ENCODE measurements at places on chromosomes 3 and 15.

- DNase-seq: no peak
Measured at GRCh38 chr3:189121092-189121491, 50.7 kb upstream of the TPRG1 start.

DNA sequence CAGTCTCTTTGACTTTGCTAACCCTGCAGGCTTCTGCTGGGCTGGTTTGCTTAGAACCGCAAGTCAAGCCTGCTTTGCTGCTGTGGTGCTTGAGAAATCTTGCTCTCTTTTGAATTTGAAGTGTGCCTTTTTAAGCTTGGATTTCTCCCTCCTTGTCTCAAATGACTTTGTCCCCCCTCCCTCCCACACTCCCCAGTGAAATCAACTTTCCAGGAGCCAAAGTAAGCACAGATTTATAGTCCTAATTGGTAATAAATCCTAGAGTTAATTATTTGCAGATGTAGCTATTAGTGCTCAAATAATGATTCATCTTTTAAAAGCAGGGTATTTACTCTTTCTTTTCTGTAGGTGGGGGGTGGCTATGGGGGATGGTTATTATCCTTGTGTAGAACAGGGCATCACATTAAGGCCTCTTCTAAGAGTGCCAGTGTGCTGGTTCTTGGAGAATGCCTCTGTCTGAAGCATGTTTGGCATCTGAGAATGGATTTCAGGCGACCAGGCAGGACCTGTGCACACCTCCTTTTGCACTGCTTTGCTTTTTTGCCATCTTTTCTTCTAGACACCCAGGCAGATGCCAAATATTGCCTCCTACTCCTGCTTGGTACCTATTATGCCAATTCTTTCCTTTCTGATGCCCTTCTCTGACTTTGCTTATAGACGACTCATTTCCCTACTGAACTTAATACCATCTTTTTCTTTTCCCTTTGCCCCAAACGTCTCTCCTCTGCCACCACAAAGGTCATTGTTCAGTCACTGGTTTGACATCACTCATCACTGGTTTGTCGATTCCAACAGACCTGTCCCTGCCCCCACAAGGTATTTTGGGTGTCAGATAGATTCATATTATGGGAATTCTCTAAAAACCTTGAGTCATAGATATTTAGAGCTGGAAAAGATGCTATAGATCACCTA is 50.7 kb downstream of the CLDN11 start:
- no peak for DNase-seq

- no peak for DNase-seq
Measured at GRCh38 chr3:180835501-180835900, 77.0 kb upstream of the FXR1 start.

DNA sequence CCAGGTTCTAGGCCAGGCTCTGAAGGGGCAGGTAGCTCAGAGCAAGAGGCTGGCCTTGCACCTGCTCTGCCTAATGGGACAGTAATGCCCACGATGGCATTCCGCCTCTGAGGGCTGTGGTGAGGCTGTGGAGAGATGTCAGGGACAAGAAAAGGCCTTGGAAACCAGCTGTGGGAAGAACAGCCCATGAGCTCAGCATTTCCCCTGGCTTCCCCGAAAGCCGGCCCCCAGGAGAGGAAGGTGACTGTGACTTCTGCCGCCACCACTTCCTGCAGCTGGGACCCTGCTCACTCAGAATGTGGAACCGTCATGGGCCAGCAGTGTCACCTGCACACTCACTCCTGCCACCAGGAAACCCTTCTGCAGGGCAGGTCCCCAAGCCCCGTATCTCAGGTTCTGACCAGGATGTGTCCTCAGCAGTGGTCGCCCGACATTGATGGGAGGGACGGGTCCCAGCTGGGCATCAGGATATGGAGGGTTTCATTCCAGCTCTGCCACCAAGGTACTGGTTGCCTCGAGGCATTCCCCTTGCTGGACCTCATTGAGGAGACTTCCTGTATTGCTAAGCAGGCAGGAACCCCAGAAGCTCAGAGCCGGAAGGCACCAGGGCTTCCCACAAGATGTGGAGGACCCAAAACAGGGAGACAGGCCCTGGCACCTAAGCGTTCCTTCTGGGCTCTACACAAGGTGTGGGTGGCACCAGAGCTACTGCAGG is 30.7 kb downstream of the SEMA7A start:
- no peak for DNase-seq

GRCh38 chr3:170982733-170983132 is 43.8 kb downstream of the SLC2A2 start:
- DNase-seq: no peak

DNA sequence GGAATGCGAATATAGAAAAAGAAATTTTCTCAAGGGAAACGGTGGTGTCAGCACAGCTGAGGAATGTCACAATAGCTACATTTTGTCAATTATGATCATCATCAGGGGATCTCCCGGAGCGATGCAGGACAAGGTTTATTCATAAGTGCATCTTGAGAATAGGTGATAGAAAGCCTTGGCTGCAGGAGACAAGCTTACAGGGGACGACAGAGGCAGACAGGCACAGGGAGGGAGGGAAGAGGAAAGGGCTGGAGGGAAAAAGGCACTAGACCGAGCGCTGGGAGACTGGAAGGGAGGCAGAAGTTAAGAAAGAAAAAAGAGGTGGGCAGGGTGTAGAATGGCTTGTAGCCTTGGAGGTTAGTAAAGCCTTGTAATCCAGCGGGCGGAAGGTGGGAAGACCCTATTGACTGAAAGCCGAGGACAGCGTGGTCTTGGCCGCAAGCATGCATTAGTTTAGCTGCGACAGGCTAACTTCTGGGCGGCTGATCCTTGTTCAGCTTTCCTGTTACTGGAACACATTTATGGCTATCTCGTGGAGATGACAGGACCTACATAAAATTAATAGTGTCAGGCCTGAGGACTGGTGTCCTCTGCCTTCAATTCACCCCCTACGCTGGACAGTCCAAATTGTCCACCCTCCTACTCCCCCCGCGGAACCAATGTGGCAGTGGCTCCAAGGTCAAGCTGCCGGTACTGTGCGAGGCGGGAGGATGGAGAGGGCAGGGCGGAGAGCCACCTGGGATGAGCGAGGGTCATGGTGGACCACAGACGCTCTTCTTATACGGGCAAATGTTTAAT is 1.4 kb upstream of the NECTIN3 start:
- DNase-seq: no peak

DNA sequence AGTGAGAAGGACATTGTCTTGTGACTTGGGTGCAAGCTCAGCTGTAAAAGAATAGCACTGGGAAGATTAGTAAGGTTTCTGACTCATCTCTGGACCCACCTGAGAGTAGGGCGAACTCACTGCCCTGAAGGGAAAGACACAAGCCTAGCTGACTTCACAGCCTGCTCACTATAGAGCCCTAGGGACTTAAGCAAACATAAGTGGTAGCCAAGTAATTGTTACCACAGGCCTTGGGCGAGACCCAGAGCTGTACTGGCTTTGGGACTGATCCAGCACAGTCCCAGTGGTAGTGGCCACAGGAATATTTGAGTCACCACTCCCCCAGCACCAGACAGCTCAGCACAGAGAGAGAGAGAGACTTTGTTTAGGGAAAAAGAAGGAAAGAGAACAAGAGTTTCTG is 429.9 kb downstream of the TBL1XR1 start:
- no peak for DNase-seq

DNA sequence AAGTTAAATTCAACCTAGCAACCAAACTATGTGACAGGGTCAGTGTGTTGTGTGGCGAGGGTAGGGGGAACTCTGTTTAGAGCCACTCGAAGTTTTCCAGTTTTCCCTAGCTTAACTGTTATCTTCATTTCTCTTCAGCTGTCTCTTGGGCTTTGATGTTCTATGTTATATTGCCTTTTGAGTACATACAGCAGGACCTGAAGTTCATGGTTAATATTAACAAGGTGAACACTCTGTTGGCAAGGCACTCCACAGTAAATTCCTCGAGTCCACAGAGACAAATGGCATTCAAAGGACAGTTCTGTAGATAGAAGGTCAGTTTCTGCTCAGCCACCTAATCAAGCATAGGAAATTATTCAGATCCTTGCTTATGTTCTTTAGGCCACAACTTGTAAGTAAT is 147.9 kb upstream of the DPH6 start:
- no peak for DNase-seq

DNA sequence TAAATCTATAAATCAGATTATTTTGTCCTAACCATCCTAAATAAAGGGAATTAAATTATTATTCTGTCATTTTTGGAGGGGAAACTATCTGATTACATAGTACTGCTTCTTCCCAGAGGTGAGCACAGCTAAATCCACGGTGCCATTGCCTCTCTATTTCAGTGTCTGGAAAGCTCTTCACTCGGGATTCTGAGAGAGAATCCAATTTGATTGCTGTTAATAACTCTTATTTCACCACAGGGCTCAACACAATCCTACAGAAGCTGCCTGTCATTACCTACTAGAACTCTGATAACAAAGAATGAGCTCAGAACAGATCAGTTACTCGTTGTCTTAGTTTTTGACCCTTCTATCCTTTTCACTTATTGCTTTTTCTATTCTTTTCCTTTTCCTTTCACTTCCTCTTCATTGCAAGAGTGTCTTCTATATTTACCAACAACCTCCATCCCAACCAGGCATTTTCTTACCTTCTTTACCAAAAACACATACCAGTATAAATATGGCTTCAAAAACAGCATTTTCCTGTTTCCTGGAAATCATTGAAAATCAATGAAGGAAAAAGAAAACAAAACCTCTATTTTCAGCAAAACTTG is 30.4 kb downstream of the OXNAD1 start:
- DNase-seq: no peak

- DNase-seq: no peak
Measured at GRCh38 chr3:71784914-71785531, at the start of gene PROK2. Gene PROK2, minus strand, starts transcription at chr3:71785148. Its CDS starts 96 bp downstream, at chr3:71785052.

- no peak for DNase-seq
Measured at GRCh38 chr3:9295007-9295406, 45.6 kb upstream of the SRGAP3 start.

GRCh38 chr15:78540871-78541743 is 863 bp downstream of the PSMA4 start:
- no peak for DNase-seq

- DNase-seq: no peak
Measured at GRCh38 chr3:108598375-108598774, 8.9 kb downstream of the DZIP3 start.

- DNase-seq: no peak
Measured at GRCh38 chr3:71921036-71921435, 136.1 kb upstream of the PROK2 start.

DNA sequence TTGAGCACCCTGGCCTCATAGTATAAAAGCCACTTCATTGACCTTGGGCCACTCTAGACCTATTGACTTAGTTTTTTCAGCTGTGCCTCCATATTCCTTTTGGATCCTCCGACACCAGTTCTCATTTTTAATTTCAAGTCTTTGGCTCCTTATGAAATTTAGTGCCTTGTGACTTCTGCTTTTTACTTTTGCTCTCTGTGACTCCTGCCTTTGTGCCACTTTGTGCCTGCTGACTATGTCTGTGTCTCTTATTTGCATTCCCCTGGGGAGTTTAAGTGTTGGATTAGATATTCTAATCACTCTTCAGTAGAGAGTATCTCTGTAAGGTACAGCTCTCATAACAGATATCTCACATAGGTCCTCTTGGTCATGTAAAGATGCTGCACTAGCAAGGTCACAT is 39.6 kb upstream of the GPR149 start:
- DNase-seq: no peak

GRCh38 chr3:154274348-154274747 is 49.9 kb downstream of the DHX36 start:
- DNase-seq: no peak

DNA sequence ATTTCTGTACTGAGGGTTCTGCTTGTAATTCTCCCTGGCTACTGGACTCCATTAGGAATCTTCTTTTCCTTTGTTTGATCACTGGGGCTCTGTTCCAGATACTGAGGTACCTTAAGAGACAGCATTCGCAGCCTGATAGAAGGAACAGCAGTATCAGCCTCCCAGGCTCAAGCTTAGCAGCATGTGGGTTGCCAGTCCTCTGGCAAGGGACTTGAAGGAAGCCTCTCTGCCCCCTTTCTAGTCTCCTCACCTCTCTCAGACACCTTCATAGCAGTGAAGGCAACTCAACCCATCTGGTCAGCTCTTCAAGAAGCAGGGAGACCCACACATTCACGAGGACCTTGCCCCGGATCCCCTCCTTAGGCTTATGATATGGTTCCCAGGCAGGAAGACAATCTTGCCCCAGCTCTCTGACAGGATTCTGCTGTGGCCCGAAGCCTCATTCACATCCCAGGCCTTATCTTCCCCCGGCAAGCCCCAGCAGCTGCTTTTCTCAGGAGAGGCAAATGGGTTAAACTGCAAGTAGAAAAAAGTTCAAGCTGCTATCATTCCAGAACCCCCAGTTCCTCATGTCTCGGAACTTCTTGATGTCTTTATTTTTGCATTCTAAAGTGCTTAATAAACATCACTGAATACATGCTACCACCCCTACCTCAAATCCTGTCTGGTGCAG is 153.1 kb downstream of the LIPC start:
- DNase-seq: no peak

- DNase-seq: no peak
Measured at GRCh38 chr15:96038650-96039049, 291.9 kb upstream of the NR2F2 start.

DNA sequence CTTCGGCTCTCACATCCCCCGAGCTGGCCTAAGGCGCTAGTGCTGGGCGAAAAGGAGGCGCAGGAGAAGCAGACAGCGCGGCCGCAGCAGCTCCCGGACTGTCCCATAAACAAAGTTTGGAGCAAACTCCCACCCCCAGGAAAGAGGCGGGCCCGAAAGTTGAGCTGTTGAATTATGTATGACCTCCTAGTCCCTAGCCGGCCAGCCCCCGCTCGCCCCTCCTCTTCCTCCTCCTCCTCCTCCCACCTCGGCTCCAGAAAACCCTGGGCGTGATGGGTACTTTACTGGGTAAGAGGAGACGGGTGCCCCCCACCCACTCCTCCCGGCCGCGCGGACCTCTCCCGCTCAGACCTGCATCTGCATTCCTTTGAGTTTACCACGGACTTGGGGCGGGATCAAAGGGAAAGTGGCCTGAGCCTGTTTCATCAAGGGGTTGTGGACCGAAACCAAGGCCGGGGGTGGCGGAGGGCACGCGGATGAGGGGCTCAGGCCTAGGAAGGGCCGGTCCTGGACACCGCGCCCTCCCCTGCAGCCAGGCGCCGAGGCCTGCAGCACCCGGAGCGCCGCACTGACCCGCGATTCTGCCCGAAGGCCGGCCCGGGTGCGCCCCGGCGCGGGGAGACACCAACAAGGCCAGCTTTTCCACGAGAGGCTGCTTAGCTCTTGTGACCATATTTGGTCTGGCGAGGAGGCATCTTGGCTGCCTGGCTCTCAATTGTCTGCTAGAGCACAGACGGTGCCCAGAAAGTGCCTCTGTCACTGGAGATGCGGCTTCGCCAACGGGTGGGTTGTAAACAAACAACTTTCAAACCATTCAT is at the start of gene WWTR1:
TSS of gene WWTR1 (minus strand) at position 100 of the 818 bp plus-strand sequence. CDS start 719 bp downstream, outside the sequence.
- DNase-seq: peak; percentile 89

DNA sequence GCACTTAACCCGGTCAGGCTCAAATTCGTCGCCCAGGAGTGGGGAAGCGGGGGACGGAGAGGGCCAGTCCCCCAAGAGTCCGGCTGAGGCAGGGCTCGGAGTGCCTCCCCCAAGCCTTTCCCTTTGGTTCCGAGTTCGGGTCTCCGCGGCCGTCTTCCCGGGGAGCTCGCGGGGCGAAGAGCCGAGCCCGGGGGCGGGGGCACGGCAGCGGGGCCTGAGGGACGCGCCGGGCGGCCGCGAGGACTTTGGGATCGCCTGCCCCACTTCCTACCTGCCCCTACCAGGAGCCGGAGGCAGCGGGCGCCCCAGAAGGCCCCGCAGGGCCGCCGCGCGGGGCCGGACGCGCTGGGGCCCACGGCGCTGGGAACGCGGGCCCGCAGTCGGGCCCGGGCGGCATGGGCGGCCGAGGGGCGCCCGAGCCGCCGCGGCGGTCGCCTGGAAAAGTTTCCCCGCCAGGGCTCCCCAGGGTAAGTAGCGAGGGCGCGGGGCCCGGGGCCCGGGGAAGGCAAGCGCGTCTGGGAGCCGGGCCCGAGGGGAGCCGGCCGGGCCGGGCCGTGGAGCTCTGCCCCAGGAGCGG is 2.8 kb downstream of the FURIN start:
- no peak for DNase-seq
